ENCODE measurements at places on chromosomes 16 and 17.

DNA sequence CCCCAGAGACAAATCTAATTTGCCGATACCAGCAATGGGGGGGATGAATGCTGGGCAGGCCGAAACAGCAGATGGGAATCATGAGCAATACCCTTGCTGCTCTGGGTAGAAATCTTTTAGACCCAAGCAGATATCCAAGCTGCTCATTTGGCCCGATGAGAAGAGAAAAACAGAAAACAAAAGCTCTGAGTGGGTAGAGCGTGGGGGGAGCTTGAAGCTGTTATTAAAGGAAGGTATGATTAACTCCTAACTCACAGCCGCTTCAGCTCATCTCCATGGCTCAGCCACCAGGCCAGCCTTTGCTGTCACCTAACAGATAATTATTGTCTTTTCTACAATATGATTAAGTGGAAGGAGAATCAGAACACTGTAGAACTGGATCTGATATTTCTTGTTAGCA is 58.3 kb downstream of the VPS35L start:
- DNase-seq: no peak

GRCh38 chr17:67082107-67082506 is 37.8 kb downstream of the CACNG1 start:
- DNase-seq: no peak

DNA sequence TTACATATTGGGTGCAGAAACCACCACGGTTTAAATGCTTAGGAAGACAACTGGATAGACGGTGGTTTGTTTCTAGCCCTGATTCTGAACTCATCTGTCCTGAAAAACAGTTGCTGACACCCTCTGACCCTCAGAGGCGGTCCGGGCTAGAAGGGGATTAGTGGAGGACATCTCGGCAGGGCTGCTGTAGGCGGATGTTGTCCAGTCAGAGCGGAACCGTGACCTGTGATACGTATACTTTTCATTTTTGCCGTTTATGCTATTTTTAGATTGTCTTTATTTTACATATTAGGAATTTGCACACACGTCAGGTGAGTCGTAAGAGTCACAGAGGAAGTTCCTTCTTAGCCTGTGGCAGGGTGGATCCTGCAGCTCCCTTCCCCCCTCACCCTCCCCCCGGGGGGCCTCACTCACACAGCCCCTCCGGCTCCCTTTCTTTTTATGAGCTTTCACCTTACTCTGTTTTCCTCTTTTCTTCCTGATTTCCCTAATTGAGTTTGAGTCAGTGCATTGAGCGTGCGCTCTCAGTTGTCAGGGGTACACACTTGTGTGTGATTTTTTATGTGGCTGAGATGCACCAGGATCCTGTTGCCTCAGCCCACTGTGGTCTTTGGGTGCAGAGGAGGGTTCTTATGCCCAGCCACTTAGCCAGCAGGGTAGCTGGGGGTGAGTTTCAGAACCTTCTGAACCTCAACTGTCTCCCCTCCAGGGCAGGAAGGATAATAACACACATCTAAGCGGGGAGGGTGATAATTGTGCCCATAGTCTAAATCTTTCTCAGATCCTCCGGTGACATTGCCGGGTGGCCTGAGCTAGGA is 211.1 kb upstream of the CHMP6 start:
- no peak for DNase-seq

GRCh38 chr16:1615761-1616160 is 3.6 kb downstream of the CRAMP1 start:
- no peak for DNase-seq

DNA sequence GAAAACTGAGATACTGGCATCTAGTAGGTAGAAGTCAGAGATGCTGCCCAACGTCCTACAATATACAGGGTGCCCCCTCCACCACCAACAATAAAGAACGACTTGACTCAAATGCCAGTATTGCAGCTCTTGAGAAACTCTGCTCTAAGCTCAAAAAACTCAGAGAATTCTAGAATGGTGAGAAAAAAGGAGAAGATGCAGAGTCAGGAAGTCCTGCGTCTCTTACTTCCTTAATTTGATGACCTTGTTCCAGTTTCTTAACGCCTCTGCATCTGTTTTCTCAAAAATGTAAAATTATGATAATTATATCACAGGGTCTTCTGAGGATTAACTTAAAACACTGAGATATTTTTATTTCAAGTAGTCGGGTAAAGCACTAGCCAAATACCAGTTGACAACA is 1.7 kb upstream of the HSBP1 start:
- DNase-seq: no peak

DNA sequence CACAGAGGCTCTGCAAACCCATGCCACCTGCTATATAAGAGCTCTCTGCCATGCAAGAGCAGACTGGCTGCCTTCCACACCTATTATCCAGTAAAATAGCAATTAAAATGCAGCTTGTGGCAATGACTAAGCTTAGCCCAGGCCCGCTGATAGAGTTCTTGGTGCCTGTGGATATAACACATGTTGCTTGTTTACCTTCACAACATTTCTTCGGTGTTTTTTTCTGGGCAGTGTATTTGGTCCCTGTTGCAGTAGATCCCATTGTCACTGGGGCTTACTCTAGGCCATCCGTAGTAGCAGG is 63.5 kb downstream of the SPECC1 start:
- peak; percentile 87 for DNase-seq

DNA sequence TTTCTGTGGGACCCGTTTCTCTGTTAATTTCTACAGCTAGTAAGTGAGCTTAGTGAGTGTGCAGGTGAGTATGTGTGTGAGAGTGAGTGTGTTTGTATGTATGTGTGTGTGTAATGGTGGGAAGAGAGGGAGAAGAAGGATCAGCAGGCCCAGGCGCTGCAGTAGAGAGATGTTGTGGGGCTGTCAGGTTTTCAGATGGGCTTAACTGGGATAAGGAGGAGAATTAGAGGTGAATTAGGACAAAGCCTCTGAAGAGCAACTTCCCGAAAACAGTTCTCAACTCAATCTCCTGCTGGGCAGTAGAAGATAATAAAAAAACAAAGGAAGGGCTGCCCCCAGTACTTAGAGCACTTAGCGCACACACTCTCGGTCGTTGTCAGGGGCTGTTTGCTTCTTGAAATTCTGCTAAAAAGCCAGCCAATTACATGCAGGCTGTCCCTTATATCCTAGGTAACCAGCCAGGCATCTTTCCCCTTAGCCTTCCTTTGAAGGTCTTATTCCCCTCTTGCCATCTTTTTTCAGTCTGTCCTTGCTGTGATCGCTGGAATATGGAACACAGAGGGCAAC is 63.4 kb downstream of the CLEC16A start:
- DNase-seq: no peak

- DNase-seq: peak; percentile 26
These were observed 2.0 kb downstream of the ABCC12 start for GRCh38 chr16:48153774-48154173.

DNA sequence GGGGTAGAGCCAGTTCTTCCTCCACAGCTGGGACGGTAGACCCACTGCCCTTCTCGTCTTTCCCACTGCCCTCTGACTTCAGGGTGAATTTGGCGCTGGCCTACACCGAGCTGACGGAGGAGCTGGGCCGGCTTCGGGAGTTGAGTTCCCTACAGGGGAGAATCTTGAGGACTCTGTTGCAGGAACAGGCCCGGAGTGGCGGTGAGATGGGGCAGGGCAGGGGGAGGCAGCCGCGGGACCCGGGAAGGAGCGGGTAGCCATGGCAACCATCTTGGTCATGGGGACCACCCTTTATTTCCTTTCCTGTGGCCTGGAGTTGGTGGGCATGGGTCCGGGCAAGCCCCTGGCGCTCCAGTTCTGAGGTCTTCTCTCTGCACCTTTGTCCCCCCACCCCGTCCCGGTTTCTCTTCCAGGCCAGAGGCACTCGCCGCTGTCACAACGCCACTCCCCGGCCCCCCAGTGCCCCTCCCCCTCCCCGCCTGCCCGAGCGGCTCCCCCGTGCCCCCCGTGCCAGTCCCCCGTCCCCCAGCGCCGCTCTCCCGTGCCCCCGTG is 14.4 kb downstream of the TBKBP1 start:
- DNase-seq: no peak

- DNase-seq: no peak
These were observed 15.3 kb upstream of the RASL10B start for GRCh38 chr17:35716173-35716572.

GRCh38 chr17:45144199-45145034 is 3.9 kb upstream of the HEXIM1 start:
- no peak for DNase-seq

DNA sequence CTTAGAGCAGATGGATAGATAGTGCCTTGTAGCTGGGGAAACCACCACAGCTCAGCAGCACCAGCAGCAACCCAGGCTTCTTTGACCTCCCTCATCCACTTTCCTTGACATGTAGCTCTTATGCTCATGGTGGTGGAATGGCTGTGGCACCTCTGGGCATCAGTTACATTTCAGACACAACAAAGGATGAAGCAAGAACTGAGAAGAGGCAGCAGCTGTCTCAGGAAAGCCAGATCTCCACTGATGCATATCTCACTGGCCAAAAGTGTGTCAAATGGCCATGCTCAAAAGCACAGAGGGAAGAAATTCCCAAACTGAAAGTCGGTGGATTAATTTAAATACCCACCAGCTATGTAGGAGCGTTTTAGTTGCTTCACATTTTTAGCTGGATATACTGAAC is 671.4 kb upstream of the SALL1 start:
- no peak for DNase-seq

- no peak for DNase-seq
These were observed 113.8 kb downstream of the OR1D5 start for GRCh38 chr17:2949469-2950044.

DNA sequence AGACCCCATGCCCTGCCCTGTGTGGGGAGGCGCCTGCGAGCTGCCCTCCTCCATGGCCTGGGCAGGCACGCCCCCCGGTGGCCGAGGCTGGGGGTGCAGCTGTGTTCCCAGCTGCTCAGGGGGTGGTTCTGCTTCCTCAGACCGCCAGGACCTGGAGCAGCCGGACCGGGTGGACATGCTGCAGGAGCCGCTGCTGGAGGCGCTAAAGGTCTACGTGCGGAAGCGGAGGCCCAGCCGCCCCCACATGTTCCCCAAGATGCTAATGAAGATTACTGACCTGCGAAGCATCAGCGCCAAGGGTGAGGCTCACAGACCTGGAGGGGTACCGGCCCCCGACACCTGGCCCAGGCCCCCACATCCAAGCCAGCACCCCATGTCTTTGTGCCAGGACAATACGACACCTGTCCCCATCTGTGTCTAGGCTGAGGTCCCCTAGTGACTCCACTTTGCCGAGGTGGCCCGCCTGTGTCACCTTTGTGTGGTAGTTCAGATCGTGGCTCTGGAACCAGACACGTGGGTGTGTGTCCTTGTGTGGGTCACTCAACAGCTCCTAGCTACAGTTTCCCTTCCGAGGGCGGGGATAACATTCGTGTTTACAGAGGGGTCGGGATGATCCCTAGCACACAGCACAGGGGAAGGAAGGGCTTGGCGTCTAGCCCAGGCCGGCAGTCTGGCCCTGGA is 9.3 kb downstream of the GJD3 start:
- no peak for DNase-seq

GRCh38 chr17:10118788-10119130 is 79.6 kb downstream of the GAS7 start:
- DNase-seq: no peak

DNA sequence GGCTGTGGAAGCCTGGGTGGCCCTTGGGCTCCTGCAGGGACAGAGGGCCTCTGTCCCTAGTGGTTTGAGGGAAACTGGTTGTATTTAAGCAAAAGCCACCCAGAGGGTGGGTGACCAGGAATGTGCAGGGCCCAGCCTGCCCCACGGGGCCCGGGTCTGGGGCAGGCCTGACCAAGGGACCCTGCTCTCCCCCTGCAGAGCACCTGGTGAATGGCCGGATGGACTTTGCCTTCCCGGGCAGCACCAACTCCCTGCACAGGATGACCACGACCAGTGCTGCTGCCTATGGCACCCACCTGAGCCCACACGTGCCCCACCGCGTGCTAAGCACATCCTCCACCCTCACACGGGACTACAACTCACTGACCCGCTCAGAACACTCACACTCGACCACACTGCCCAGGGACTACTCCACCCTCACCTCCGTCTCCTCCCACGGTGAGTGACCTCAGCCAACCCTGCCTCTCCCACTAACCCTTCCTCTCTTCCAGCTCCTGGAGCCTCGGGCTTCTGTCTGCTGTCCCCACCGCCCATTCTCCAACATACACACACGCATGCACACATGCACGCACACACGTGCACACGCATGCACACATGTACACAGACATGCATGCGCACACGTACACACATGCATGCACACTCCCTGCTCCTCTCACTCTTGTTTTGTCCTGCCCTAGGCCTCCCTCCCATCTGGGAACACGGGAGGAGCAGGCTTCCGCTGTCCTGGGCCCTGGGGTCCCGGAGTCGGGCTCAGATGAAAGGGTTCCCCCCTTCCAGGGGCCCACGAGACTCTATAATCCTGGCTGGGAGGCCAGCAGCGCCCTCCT is 10.4 kb downstream of the GALK1 start:
- no peak for DNase-seq

GRCh38 chr16:14360326-14361037 is 269.6 kb downstream of the PARN start:
- no peak for DNase-seq

DNA sequence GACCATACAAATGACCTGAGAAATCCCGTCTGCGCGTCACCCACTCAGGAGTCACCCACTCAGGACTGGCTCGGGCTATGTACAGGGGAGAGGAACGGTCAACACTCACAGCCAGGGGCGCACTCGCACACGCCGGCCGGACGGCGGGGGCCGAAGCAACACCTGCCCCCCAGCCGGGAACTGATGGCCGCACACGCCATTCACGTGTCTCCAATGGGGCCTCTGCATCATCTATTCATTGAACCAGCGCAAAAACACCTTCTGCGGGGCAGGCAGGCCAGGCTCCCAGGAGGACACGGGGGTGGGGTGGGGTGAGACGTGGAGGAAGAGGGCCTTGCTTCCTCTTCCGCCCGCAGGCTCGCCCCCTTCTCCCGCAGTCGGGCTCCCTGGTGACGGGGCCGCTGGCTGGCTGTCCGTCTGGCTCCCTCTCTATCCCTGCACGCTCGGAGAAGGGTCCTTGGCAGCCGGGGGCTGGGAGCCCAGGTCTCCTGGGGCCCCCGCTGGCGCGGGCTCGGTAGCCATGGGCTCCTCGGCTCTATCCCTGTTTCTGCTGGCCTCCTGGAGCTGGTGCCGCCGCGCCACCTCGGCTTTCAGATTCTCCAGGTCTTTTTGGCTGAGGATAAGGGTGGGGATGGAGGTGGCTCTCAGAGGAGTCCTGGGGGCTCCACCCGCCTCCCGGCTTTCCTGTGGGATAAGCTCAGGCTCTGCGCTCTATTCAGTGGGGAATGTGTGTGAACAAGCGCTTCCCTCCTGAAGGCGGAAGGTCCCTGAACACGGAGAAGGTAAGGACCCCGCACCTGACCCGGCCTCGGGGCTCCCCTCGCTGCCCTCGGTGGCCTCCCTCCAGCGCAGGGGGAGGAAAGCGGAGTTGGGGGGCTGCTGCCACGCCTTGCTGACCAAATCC is 21.1 kb downstream of the CLUH start:
- DNase-seq: no peak

GRCh38 chr17:39702901-39703893 is 3.3 kb downstream of the ERBB2 start:
- no peak for DNase-seq

- DNase-seq: no peak
These were observed 46.3 kb downstream of the PEMT start for GRCh38 chr17:17545031-17545820.

GRCh38 chr17:45130681-45131615 is 1.4 kb downstream of the PLCD3 start:
- no peak for DNase-seq

GRCh38 chr16:49332589-49333258 is 40.9 kb upstream of the C16orf78 start:
- no peak for DNase-seq

All from NCI-H1694 treated with DMSO at 0.1 percent for 48 hours (cell line).